Osteocyte (in vitro differentiated cells): ENCODE measurements at places on chromosomes 4 and X. TPM values are rescaled to one million over a fixed set of nuclear protein-coding genes. Genes with fewer than 3 reads are reported as not detected.

GRCh38 chr4:185108669-185109068 lies 34.4 kb upstream of the SLC25A4 start:
- H3K27me3 ChIP-seq, result peaks cover 25% of the 10 kb centered on the region
- no peak for DNase-seq
- H3K4me1 ChIP-seq, result peaks cover 18% of the 10 kb centered on the region
- no peaks in the 10 kb centered on the region for H3K36me3 ChIP-seq
- no peak overlapping the region for H3K27ac ChIP-seq

DNA sequence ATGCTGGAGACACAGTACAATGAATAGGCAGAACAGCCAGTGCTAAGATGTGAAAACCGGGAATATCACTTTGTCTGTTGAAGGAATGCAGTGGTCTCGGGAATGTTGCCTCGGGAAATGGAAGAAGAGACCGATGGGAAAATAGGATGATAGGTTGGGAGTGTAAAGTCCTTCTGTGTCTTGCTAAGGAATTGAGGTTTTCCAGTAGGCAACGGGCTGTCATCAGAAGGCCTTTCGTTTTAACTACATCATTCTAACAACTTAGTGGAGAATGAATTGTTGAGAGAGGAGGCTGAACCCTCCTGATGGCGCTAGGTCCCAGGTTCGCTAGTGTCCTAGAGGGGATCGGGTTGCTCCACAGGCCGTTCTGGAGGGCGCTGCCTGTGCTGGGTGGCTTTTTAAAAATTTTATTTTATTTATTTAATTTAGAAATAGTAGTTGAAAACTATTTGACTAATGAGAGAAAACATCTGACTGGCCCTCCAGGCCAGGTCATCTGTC lies 730 bp downstream of the VBP1 start:
- H3K4me3 ChIP-seq, result peak overlapping the region; percentile 79
- no peaks in the 10 kb centered on the region for H3K27me3 ChIP-seq
- DNase-seq, result no peak
- H3K27ac ChIP-seq, result peak overlapping the region; percentile 77
- peaks cover 17% of the 10 kb centered on the region for H3K4me1 ChIP-seq
- H3K36me3 ChIP-seq, result no peaks in the 10 kb centered on the region

The WDR17 gene
- 0.44 and 0.67 TPM in 2 replicates for total RNA-seq

The TAF7L gene
- 0.24 TPM in 1 of 2 replicates, not detected in the other for total RNA-seq

DNA sequence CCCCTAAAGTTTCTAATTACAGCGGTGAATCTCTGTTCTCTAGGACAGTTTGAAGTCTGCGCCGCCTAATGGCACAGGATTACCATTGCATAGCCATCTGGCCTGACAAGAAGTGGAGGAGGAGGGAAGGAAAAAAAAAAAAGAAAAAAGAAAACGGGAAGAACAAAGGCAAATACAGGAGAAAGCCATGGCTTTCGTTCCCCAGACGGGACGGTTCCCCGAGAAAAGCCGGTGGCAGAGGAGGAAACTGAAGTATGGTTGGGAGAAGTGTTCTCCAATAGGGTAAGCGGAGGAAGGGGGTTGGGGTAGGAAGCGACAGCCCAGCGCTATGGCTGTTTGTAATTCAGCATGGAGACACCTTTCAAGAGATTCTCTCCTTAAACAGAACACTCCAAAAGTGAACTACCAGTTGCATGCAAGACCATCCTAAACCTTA lies 80.8 kb downstream of the HMGN5 start:
- H3K27me3 ChIP-seq, result peaks cover 15% of the 10 kb centered on the region
- peak overlapping the region; percentile 89 for H3K4me3 ChIP-seq
- H3K4me1 ChIP-seq, result peaks cover 8% of the 10 kb centered on the region
- no peaks in the 10 kb centered on the region for H3K36me3 ChIP-seq
- peak overlapping the region; percentile 84 for H3K27ac ChIP-seq

The C4orf50 gene
- not detected in 2 replicates for total RNA-seq
